ENCODE measurements at places on chromosomes 7 and 10. TPM values are rescaled to one million over a fixed set of nuclear protein-coding genes. Genes with fewer than 3 reads are reported as not detected.

- DNase-seq, result peak; percentile 15
These were observed 37.6 kb downstream of the JAKMIP3 start for GRCh38 chr10:132103116-132103910.

GRCh38 chr10:89454561-89455347 lies 40.4 kb downstream of the IFIT5 start:
- no peak for DNase-seq

GRCh38 chr10:29731760-29732159 lies 97.0 kb upstream of the SVIL start:
- DNase-seq, result no peak

DNA sequence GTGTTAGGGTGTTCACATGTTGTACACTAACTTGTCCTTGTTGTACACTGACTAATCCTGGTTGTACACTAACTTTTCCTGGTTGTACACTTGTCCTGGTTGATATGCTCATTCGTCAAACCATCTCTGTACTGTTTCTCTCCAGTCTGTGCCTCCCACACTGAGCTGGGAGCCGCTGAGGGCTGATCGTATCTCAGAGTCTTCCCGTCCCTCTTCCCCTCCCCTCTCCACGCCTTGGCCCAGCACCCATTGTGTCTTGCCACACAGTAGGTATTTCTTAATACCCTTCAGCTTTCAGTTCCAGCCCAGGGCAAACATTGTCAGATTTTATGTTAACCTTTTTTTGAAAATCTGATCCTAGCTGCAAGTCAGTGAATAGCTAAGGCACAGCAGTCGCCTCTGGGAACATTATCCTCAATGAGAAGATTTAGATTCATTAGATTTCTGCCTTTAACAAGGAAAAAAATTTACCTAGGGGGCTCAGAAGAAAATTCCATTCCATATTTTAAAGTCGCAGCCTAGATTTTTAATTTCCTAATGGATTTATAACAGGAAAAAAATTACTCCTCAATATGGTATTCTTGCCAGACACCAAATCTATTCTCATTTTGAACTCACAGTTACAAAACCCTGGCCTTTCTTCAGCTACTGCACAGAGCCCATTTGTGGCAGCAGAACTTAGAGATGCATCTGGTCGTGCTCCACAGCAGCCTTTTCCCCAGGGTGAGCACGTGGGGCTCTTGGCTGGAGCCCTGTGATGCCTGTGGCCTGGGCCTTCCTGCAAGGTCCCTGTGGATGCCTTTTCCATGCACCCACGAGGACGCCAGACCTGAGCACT lies 33.0 kb upstream of the CHST15 start:
- DNase-seq, result no peak

GRCh38 chr7:105822806-105823205 lies 53.6 kb downstream of the ATXN7L1 start:
- no peak for DNase-seq

The GRID1 gene
- 0.22 TPM for total RNA-seq

- DNase-seq, result no peak
These were observed 187.1 kb upstream of the SEMA3E start for GRCh38 chr7:83836028-83836427.

DNA sequence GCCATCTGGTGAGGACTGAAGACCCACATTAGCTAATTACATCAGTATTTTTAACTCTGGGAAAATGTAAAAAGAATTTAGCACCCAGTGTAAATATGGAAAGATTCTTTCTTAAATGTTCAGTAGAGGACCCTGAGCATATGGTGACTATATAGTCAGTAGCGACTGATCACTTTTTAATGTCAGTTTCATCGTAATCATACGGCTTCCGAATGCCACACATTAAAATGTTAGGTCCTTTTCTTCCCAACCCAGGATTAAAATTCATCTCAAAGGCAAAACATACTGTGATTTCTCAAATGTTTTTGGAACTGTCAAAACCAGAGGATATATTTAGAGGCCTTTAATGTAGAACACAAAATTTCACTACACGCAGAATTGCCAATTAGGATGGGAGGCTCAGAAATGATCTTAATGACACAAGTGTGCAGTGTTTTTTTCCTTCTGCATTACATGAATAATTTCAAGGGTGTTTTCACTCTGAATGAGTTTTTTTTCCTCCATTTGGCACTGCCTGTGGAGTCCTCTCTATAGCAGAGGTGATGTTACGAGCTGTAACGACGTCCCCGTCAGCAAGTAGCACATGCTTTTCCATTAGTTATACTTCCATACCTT lies 382.7 kb downstream of the PAXIP1 start:
- DNase-seq, result no peak

DNA sequence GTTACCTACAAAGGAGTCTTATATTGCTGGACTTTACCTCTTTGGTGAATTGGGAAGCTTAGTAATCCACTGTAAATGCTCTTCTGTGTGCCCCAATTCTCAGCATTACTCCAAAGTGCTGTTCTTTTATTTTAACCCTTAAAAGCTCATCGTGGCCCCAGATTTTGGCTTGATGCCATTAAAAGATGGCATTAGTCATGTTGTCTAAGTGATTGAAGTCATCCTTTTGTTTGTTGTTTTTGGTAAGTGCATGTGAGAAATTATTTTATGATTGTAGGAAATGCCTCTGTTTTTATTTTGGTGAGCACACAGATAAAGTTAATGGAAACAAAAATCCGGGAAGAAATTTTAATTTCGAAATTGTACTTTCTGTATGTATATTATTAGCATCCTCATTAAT lies 82.5 kb upstream of the GATA3 start:
- DNase-seq, result no peak

- no peak for DNase-seq
These were observed 442.5 kb downstream of the KCNMA1 start for GRCh38 chr10:77195101-77195500.

- DNase-seq, result no peak
These were observed 116.3 kb upstream of the GDF10 start for GRCh38 chr10:47183704-47184041.

The TWIST1 gene
- total RNA-seq, result 0.18 TPM

The DPP6 gene
- 1.1 TPM for total RNA-seq

GRCh38 chr7:55177068-55177530 lies 158.3 kb downstream of the EGFR start:
- no peak for DNase-seq

GRCh38 chr10:90171014-90171722 lies 469.8 kb downstream of the KIF20B start:
- DNase-seq, result no peak

DNA sequence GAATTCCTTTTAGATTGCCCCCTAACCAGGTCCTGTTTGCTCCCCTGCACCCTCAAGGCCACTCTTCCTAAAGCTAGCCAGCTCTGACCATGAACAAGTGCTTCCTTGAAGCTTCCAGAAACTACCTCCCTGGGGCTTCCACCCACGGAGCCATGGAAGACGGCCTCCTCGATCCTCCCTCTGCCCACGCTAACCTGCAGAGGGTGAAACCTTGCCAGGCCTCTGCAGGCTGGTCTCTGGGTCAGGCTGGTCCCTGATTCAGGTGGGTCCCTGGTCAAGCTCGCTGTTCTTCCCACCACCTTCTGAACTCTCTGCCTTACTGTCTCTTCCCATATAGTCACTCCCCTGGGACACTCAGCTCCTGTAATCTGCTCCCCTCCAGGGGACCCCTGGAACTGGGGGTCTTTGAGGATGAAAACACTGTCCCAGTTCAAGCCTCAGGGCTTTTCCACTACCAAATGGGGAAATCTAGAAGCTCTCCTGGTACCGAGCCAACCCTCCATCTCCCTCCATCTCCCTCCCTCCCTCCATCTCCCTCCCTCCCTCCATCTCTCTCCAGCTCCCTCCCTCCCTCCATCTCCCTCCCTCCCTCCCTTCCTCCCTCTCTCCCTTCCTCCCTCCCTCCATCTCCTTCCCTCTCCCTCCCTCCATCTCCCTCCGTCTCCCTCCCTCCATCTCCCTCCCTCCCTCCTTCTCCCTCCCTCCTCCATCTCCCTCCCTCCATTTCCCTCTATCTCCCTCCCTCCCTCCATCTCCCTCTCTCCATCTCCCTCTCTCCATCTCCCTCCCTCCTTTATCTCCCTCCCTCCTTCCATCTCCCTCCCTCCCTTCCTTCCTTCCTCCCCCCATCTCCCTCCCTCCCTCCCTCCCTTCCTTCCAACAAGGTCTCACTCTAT lies 2.9 kb downstream of the MLXIPL start:
- no peak for DNase-seq

DNA sequence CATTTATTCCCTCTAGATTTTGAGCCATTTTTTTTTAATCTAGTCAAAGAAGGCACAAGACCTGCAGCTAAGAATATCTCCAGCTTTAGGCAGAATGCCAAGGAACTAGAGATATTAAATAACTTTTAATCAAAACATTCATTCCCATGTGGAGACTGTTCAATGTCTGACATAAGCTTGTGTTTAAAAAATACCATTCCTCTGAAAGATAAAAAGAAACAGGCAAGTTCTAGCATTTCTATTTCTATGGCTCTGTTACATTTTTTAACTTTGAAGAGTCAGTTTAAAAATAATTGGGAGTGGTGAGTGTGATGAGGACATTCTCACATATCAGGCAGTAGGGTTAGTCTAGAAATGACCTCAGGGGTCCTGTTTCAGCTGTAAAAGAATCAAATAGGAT lies 48.0 kb downstream of the RHOBTB1 start:
- no peak for DNase-seq

- DNase-seq, result no peak
These were observed 35.2 kb downstream of the POR start for GRCh38 chr7:75950111-75950681.

The ZPBP gene
- total RNA-seq, result not detected

The HOXA13 gene
- total RNA-seq, result not detected

DNA sequence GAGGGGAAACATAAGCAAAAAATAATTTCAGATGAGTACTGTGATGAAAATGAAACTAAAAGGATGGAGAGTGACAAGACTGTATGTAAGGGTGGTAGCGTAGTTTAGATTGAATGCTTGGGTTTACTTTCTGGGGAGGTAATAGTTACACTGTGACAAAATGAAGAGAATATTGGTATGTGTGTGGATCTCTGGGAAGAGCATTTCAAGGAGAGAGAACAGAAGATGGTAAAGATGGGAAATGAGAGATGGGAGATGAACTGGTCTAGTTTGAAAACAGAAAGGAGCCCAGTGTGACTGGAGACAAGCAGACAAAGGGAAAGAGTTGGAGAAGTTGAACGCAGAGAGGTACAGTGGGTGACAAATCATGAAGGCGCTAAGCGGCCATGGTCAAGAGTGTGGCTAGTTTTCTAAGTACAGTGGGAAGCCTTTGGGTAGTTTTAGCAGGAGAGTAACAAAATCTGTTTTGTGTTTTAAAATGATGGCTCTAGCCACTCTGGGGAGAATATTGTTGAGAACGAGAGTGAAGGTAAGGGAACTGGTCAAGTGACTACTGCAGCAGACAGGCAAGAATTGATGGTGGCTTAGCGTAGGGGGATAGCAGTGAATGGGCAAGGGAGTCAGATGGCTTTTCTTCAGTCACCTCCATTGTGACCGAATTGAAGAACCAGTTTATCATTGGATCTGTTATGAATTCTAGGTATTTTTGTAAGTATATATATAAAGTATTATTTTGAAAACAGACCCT lies 22.6 kb downstream of the PALS2 start:
- DNase-seq, result no peak

GRCh38 chr7:37359662-37360444 lies 88.8 kb downstream of the ELMO1 start:
- DNase-seq, result no peak

DNA sequence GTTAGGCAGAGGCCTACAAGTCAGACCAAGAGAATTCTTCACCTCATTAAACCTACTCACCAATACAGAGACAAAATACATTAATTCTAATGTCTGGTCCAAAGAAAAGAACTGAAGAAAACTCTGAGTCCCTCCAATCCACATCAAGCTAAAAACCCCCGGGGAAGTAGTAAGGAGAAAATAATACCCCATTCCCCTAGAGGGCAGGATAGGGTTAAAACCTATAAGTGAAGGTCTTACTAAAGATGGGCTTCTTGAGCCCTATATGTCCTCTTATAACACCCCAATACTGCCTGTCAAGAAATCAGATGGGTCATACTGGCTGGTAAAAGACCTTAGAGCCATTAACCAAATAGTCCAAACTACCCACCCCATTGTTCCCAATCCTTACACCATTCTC lies 141.3 kb upstream of the TMEM106B start:
- DNase-seq, result no peak

- DNase-seq, result peak; percentile 4
These were observed 57.1 kb downstream of the AOC1 start for GRCh38 chr7:150909200-150909995.

The CYP2C19 gene
- total RNA-seq, result 0.14 TPM

The SPDYE9 gene
- not detected for total RNA-seq

GRCh38 chr10:26832960-26833359 lies 27.8 kb downstream of the ABI1 start:
- DNase-seq, result no peak

DNA sequence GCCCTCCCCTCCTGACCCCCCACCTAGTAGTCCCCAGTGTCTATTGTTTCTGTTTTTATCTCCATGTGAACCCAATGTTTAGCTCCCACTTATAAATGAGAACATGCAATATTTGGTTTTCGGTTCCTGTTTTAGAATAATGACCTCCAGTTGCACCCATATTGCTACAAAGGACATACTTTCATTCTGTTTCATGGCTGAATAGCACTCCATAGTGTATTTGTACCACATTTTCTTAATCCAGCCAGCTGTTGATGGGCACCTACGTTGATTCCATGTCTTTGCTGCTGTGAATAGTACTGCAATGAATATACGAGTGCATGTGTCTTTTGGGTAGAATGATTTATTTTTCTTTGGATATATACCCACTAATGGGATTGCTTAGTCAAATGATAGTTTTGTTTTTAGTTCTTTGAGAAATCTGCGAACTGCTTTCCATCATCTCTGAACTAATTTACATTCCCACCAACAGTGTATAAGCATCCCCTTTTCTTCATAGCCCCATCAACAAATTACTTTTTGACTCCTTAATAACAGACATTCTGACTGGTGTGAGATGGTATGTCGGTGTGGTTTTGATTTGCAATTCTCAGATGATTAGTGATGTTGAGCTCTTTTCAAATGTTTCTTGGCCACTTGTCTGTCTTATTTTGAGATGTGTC lies 128.4 kb upstream of the PHYHIPL start:
- no peak for DNase-seq

DNA sequence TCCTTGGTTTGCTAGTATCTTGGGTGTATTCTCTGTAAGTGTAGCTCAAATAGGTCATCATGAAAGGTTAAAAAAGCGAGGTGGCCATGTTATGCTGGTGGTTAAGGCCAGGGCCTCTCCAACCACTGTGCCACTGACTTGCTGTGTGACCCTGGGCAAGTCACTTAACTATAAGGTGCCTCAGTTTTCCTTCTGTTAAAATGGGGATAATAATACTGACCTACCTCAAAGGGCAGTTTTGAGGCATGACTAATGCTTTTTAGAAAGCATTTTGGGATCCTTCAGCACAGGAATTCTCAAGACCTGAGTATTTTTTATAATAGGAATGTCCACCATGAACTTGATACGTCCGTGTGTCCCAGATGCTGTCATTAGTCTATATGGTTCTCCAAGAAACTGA lies 17.1 kb downstream of the SCD start:
- no peak for DNase-seq

The UCMA gene
- total RNA-seq, result not detected

DNA sequence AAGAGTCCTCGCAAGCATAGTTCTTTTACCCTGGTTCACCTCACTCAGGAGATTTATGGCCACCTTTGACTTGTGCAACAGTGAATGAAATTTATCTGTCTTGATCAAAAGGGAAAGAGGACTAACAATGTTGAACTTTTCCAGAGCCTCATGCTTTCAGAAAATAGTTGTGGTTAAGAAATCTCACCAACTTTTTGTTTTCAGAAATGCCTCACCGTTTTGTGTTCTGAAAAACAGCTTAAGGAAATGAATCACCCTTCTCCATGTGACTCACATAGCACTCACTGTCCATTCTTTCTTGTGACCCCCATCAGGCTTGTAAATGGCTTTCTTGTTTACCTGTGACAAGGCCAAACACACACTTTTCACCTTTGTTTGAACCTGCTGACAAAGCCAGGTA lies 148.6 kb upstream of the FAM3C start:
- no peak for DNase-seq
